Dorsolateral prefrontal cortex (tissue), 122 donors: ENCODE measurements at places on chromosomes 3 and 15.
A peak's percentile ranks its signal among the peaks of the same experiment; 100 is the strongest.

GRCh38 chr3:69983546-69984265, 15.8 kb upstream of the SAMMSON start:
- DNase-seq = no peak

DNA sequence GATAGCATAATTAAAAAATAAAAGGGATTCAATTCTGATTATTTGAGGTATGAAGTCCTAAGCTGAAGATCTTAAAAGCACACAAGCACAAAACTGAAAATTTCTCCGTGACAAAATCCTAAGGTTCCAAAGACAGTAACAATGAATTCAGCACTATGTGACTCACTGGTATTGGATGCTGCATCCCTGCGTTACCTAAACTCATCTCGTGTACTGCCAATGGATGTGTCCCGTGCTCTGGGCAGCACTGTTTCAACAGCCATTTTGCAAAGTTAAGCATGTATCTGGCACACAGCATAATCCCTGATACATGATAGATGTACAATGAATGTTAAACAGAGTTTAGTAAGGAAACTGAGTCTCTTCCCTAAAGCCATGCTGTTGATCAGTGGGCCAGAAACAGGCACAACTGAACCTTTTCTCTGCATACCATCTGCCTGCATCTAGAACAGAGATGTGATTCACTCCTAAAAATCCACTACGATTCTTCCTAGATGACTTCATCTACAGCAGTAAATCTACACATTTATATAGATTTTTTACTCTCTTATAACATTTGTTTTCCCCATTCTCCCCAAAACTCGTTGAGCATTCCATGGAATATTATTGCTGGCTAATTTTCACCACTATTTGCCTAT, 14.3 kb downstream of the SUCLG2 start:
- no peak for DNase-seq

DNA sequence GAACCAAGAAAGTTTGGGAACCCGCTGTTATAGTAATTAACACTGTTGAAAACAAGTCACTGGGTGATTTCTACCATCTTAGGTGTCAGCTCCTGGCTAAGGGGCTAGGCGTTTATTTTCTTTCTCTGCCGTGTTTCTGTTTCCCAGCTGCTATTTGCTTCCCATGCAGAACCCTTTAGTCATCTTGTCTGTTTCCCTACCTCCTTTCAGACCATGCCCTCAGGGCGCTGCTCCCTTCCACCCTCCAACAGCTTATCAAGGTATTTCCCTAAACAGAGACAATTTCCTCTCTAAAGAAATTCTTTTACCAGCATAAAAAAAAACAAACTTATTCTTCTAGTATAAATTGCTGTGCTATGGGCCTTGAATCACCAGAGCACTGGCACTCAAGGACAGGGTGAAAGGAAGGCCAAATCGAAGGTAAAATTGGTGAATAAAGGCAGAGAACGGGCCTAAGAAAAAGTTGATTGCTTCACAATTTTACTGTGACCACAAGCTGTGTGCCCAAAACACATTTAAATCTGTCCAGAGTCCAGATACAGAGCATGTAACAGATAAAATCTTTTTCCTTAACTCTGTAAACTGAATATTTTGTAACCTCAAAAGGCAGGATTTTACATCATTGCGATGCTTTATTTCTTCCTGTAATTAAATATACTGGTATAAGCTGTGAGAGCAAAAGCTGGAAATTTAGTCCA, 319.2 kb downstream of the ZNF621 start:
- DNase-seq = no peak

DNA sequence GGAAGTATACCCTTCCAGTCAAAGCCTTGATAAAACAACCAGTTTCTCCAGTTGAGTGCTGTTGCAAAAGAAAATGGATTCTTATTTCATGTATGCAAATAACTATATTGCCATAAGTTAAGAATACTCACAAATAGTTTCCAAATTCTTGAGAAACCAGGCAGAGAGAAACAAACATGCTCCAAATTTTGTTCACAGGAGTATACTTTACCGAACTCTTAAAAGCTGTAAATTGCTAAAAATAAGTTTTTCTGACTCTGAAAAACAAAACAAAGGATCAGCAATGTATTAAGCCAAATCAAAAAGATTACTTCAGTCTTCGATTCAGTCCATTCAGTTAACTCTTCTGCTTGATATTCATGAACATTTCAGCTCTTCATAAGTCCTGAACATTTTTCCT, 646.5 kb downstream of the MCTP2 start:
- no peak for DNase-seq

- no peak for DNase-seq
Observed at GRCh38 chr15:83733206-83733605, 79.3 kb downstream of the ADAMTSL3 start.

DNA sequence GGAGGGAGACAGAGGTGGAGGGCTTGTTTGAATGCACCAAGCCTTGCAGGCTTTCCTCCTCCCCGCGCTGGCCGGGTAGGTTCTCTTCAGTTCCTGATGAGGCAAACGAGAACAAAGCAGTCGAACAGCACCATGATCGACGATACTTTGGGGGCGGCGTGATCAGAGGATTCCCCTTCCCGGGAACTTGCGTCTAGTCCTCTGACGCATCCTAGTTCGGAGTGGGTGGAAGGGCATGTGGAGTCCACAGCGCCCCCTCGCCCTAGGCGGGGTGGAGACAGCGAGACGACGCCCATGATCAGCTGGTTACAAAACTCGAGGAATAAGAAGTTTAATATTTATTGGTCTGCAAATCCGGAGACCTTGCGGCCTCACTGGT, 452 bp upstream of the SV2B start:
- peak; percentile 68 for DNase-seq

DNA sequence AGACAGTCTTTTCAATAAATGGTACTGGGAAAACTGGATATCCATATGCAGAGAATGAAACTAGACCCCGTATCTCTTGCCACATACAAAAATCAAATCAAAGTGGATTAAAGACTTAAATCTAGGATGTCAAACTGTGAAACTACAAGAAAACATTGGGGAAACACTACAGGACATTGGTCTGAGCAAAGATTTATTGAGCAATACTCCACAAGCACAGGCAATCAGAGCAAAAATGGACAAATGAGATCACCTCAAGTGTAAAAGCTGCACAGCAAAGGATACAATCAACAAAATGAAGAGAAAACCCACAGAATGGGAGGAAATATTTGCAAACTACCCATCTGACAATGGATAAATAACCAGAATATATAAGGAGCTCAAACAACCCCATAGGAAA, 38.4 kb upstream of the MBNL1 start:
- DNase-seq = no peak

DNA sequence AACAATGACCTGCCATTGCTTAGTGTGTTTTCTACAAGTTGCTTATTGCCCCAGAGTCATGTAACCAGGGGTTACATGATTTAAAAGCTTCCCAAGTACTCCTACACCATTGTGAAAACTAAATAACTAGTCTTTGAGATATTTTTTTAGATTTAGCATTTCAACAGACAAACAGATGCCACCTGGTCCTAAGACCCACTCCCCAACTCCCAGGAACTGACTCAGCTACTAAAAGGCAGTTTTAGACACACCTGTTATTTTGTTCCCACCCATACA, 28.1 kb upstream of the KBTBD12 start:
- DNase-seq = no peak

- DNase-seq = no peak
Observed at GRCh38 chr3:186624598-186624997, 11.7 kb downstream of the AHSG start.

GRCh38 chr3:129612534-129613366, 6.3 kb upstream of the PLXND1 start:
- no peak for DNase-seq

GRCh38 chr3:129004639-129005295, 3.7 kb downstream of the EFCC1 start:
- no peak for DNase-seq

DNA sequence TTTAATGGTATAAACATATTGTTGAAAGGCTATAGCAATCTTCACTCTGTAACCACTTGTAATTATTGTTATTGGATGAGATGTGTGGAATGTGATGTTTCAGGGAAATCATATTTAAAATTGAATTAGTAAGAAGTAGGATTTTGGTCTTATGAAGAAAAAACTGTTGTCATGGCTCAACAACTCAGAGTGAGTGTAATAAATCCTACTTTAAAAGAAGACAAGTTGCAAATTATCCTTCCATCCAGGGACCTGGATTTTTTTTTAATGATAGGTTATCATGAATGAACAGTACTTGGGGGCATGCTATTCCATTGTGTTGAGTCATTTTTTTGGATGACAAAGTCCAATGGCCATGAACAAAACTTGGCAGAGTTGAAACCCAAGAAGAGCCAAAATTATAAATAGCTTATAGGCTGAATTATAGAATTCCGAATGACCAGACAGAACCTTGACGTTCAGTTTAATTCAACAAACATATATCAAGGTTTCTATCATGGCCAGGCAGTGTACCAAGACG, 625.5 kb upstream of the ZNF717 start:
- no peak for DNase-seq

DNA sequence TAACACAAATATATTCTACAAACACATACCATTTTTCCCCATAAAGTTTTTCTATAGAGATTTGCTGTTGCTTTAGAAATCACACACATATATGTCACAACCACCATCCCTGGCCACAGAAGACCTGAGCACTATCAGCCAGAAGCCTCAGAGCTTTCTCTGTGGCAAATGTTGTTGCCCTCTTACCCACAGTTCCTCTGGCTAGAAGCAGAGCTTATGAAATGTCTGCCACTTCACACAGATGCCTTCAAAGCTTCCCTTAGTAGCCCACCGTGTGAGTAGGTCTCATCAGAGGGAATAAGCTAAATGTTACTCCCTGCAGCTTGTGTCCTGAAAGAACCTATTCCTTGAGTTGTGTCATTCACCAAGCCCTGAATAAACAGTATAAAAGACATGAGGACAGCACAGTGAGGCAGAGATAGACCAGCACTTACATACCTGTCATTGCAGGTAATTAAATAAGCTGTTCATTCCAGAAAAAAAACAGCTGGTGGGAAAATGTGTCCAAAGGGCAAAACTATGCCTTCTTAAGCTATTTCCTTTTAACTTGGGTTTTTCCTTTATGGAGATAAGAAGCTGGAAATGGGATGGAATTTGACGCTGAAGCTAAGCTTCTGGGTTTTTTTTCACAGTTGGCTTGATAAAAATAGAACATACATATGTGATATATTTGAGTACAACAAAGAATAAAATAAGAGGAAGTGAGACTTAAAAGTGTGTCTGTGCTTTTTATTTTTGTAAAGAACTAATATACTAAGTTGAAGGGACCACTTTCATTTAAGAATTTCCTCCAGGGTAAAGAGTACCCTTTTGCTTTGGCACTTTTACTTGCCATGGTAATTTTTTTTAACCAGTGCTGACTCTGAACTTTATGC, 391.4 kb downstream of the KCNH8 start:
- no peak for DNase-seq

- DNase-seq = no peak
Observed at GRCh38 chr15:76799760-76800159, 105.4 kb downstream of the SCAPER start.

- DNase-seq = no peak
Observed at GRCh38 chr3:84073664-84074063, 885.1 kb upstream of the CADM2 start.

DNA sequence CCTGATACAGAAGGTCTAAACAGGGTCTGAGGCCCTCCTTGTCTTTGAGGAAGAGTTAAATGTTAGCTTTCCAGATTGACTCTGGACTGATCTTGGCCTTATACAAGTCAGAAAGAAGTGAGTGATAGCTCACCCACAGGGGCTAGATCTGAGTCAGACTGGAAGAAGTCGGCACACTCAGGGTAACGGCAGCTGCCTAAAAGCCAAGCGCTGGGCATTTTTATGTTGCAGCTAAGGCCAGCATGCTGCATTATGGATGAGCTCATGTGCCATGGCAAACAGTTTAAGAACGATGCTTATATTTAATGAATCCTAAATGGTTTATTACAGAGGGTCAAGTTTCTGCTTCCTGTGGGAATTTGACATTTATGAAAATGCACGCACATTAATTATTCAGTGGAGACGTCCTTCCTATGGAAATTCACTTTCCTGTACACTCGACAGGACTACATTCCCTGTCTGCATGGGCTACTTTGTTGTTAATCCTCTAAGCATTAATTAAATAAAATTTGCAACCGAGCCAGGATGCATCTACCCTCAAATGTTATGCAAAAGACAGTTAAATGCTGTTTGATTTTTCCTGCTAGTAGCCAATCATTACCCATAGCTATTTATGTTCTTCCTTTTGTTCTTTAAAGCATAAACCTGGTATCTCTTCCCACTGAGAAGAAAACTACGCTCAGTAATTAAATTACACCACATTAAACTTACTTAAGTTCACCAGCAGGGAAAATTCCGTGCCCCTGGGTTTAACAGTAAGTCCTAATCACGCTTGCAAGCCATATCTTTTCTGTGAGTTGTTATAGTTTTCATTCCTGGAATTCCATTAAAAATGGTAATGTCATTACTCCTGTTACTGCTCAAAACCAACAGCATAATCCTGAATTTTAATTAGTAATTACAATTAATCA, 762.7 kb upstream of the CFAP20DC start:
- DNase-seq = no peak

DNA sequence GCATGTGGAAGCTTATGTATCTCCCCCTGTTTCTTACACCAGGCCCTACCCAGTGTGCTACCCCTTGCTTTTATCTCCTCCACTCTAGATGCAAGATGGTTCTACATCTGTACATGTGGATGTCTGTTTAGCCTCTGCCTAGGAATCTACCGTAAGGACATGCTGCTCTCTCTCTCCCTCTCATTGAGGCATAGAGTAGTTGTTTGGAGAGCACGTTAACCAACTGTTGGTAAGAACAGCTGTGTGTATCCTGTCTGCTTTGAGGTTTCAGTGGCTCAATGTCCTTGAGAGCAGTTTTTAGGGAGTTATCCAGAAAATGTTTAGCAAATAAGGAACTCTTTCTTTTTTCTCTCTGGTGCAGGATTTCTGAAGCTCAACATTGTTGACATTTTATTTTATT, 152.8 kb downstream of the DNAJB8 start:
- DNase-seq = no peak

- no peak for DNase-seq
Observed at GRCh38 chr3:41224120-41224806, 25.0 kb downstream of the CTNNB1 start.

- DNase-seq = no peak
Observed at GRCh38 chr3:176362191-176362731, 835.0 kb downstream of the TBL1XR1 start.

- DNase-seq = no peak
Observed at GRCh38 chr3:169848741-169849140, 21.0 kb downstream of the LRRC31 start.

DNA sequence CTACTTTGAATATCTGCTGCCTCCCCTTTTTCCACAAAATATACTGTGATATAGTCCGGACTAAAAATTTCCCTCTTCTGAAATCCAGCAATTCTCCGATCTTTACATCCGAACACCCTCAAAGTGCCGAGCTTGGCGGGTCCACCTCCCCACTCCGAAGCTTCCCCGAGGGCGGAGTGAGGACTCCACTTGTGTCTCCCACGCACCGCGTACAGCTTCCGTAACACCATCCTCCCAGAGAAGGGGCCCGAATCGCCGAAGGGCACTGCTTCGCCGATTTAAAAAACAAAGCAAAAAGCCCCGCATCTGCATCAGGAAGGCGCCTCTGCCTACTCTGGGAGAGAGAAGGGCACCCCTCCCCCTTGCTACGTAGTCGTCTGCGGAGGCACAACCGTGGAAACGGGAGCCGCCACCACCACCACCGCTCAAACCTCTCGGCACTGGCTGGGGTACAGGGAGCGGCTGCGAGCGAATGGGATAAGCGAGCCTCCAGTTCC, 551 bp downstream of the NCBP2 start:
- DNase-seq = peak; percentile 65
